ENCODE measurements at places on chromosomes 16 and 17.

DNA sequence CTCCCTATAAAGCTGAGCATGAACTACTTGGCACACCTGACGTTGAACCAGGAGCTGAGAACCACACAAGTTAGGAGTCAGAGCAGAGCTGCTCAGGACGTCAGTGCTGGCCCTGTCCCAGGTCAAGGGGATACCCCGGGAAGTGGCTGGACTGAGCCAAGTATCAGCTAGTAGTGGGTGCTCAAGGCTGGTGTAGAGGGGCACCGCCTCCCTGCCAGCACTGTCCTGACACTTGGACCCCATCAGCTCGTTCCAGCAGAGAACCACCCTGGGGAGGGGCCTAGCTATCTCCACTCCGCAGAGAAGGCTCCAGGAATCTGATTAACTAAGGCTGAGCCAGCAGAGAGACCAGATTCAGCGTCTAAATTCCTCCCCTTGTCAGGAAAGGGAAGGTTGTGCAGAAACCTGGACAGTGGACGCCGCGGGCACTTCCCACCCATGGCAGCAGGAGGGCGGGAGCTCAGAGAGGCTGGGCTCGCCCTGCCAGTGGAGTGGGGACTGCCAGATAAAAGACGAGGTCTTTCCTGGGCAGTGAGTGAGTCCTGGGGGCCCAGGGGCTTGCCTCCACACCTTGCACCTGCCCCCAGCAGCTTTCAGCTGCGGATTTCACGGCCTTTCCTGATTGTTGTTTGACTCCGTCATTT, 21.0 kb downstream of the C16orf90 start:
- no peak for DNase-seq

DNA sequence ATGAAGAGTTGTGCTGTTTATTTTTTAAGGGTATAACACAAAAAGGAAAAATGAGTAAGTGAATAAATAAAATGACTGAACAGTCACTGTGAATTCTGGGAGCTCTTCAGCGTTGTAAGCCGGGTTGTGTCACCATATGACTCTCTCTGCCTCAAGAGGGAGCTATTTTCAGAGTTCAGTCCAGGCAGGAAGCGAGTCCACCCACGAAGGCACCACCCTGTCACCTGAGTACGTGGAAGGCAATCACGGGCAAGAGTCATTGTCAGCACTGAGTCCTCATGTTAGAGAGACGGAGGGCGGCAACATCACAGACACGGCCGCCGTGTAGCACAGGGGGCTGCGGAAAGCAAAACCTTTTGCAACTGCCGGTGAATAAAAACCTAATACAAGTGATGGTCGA, 227.6 kb downstream of the UTP18 start:
- DNase-seq, result no peak

- peak; percentile 3 for DNase-seq
Measured at GRCh38 chr16:80500116-80500859, 40.5 kb upstream of the DYNLRB2 start.

DNA sequence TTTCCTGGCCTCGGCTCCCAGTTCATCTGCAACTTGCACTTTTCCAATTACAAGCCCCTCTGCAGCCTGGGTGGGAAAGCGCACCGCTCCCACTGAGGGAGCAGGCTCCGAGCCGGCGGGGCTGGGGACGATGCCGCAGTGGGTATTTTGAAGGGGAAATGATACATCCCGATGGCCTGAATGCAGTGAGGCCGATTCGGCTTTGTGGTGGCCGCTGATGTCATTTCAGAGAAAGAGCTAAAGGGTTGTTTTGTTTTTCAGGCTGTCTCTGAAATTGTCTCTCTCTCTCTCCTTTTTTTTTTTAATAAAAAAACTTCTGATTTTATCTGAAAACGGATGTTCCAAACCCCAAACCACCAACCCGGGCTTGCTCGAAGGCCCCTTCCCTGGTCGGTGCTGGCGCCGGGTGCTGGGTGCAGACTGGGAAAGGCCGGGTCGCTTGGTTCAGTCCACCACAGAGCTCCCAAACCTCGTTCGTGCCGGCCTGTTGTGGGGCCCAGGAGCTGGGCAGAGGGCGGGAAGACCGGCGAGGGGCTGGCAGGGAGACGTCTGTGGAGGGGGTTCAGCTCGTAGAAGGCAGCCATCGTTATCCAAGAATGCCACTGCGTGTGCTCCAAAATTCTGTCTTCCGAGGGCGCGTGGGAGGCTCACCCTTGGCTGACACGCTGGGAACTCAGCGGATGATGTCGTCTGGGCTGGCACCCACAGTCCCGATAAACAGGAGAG, 102.8 kb downstream of the FOXL1 start:
- no peak for DNase-seq

DNA sequence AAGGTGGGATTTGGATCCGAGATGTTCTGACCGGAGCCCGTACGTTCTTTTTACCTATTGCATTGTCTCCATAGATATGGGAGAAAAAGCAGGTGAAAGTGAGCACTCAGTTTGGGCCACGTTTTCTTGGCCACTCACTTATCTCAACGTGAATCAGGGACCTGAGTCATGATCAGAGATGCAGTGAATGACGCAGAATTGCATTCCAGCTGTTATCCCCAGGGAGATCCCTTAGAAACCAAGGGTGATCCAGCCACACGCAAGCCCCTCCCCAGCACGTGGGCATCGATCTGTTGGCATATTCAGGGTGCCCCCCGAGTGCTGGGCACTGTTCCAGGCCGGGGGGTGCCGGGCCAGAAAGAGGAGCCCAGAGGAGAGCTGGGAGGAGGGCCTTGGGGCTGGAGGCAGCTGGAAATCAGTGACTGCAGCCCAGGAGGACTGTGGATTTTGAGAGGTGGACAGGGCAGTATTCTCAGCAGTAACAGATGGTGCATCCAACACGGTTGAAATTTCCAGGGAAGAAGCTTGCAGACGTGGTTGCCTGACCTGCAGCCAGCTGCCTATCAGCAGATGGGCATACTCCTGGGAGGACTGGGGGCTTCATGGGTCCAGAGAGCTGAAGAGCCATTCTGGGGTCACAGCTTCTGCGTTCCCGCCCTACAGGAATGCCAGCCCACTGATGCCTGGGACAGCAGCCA, 87.2 kb upstream of the CACNG5 start:
- no peak for DNase-seq

DNA sequence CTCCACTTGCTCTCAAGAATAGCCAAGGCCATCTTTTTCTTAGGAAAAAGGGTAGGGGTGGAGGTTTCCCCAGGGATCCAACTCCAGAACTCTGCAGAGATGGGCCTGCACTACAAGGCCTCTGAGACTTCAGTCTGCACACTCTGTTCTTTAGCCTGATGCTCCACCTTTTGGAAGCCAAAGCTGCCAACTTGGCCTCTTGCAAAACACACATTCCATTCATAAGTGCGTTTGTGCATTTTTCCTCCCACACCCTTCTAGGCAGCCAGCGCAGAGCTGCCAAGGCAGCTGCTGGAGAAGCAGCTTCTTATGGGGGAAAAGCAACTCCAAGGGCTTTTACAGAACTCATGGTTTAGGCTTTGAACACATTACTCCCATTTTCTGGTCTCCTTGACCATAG, 45.3 kb downstream of the REXO5 start:
- no peak for DNase-seq

- DNase-seq, result no peak
Measured at GRCh38 chr17:33438578-33438977, 145.5 kb upstream of the ASIC2 start.

GRCh38 chr17:700504-701094, 14.0 kb downstream of the VPS53 start:
- DNase-seq, result no peak

DNA sequence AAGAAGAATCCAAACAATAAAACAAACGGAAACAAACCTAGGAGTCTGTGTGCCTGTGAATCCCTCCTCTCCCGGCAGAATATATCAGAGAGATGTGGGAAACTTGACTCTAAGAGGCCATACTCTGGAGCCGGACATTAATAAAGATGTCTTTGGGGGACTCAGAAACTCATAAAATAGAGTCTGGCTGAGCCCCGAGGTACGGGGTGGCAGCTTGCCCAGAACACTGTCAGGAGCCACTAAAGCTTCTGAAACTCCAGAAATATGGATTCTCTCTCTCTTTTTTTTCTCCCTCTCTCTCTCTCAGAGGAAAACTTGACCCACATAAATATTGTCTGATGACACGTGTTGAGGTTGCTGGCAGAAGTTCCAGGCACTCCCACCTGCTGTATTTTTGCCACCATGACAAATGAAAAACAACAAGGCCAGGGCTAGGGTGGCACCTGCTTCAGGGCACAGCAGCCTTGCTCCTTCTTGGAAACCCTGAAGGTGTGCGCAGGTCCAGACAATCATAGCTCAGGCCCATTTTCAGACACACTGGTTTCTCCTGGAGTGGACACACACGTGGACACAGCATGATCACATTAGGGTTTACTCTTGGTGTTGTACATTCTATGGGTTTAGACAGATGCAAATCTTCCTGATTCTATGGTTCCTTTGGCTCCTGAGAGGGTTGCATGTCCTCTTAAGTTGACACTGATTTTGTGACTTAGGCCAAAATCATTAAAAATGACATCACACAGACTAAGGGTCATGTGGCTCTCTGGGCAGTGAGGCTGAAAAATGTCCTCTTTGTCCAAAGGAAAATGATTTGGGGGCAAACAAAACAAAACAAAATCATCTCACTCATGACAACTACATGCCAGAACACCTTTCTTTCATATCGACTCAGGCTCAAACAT, 282.6 kb upstream of the IRX3 start:
- no peak for DNase-seq

GRCh38 chr17:13154398-13154797, 136.6 kb upstream of the ELAC2 start:
- DNase-seq, result no peak

DNA sequence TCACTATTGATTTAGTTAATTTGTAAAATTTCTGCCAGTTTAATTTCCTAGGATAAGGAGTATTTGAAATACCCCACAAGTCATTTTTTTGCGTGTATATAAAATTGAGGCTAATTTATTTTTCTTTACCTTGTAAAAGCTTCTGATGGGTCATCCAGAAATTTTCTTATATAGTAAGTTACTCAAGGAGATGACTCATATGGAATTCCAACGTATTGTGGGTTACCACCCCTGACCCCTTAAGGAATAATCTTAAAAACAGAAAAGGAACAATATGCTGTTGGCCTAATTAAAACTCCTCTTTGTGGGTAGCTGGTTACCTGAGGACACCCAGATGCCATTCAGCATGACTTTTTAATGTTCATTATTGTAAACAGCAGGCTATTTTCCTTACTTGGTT, 13.6 kb downstream of the HEATR6 start:
- DNase-seq, result no peak

DNA sequence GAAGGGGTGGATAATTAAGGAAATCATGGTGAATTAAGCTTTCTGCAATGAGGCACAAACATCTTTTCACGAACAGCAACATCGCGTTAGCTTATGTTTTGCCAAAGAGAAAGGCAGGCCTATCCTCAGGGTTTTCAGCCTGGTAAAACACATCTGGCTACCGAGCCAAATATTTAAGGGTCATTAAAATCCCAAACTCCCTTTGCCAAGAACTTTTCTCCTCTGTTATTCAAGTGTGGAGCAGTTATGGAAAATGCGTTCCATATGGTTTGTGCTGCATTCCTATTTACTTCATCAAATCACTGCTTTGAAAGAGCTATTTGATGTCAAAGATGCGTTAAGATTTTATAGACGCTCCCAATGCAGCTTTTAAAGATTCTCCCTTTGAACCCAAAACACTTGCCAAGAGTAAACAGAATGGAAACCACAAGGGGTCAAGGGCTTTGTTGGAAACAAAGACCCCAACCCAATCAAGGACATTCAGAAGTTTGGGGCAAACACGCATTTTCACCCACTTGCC, 308.3 kb upstream of the CDH5 start:
- DNase-seq, result no peak

- DNase-seq, result peak; percentile 58
Measured at GRCh38 chr16:67428146-67428731, 2.7 kb upstream of the HSD11B2 start.

GRCh38 chr16:30637944-30638343, 12.8 kb upstream of the PRR14 start:
- DNase-seq, result peak; percentile 72

DNA sequence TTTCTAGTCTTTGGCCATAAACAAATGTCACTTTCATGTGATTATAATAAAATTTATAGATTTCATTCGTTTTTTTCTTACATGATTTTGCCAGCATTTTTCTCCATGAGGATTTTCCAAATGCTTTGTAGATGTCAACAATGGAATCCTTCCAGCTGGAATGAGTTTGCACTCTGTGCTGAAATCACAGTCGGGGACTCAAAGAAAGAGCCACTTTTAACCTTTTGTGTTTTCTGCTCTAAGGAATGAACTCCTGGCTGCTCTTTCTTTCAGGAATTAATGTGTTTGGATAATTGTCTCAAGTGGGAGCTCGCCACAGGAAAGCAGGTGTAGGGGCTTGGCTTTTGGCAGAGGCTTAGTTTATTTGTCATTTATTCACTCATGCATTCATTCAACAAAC, 372.3 kb upstream of the SALL1 start:
- DNase-seq, result no peak

GRCh38 chr17:28643983-28644786, 773 bp downstream of the BLTP2 start:
- DNase-seq, result peak; percentile 77

DNA sequence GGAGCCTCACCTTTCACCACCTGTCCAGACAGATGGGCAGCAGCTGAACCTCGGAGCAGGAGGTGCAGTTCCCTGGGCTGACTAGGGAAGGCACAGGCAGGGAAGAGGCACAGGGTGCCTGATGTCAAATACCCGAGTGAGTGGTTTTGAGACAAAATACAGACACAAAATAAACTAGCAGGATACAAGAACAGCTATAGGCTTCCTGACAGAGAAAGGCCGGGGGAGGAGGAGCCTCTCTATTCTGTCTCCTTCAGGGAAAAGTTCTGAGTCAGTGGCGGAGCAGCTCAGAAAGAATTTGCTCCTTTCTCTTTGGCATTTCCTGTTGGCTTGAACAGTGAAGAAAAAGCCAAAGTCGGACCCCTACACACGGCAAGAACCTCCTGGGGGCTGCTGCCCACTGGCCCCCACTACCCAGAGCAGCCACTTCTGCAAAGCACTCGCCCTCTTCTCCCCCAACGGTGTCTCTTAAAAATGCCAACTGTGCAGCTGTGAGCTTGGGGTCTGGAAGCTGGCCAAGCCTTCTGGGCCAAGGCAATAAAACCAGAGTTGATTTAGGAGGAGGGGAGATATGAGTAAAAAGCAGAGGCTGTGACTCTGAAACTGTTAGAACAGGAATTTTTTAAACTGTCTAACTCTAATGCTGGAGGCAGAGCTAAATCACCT, 14.4 kb upstream of the FAAP100 start:
- no peak for DNase-seq

- DNase-seq, result no peak
Measured at GRCh38 chr16:73172241-73172972, 124.5 kb upstream of the ZFHX3 start.

GRCh38 chr17:57344261-57344660, 87.9 kb downstream of the MSI2 start:
- no peak for DNase-seq

GRCh38 chr17:79262624-79263023, 188.0 kb downstream of the ENGASE start:
- no peak for DNase-seq

GRCh38 chr16:86952769-86953168, 364.4 kb downstream of the C16orf95 start:
- DNase-seq, result no peak

- DNase-seq, result no peak
Measured at GRCh38 chr17:38874505-38875400, 4.9 kb downstream of the LASP1 start.

- no peak for DNase-seq
Measured at GRCh38 chr17:62998166-62998565, 32.1 kb downstream of the TANC2 start.

- DNase-seq, result no peak
Measured at GRCh38 chr16:57600048-57600835, 28.2 kb upstream of the ADGRG1 start.

GRCh38 chr17:44000141-44000860, 4.1 kb upstream of the NAGS start:
- no peak for DNase-seq

- DNase-seq, result no peak
Measured at GRCh38 chr16:49271363-49271762, 10.3 kb downstream of the CBLN1 start.

Measured in inflammatory macrophage (primary cell).